NCI-H2171 (cell line): ENCODE measurements at places on chromosomes 3 and 15.

GRCh38 chr15:35289024-35289617, 204.0 kb upstream of the NANOGP8 start:
- DNase-seq: peak; percentile 21

DNA sequence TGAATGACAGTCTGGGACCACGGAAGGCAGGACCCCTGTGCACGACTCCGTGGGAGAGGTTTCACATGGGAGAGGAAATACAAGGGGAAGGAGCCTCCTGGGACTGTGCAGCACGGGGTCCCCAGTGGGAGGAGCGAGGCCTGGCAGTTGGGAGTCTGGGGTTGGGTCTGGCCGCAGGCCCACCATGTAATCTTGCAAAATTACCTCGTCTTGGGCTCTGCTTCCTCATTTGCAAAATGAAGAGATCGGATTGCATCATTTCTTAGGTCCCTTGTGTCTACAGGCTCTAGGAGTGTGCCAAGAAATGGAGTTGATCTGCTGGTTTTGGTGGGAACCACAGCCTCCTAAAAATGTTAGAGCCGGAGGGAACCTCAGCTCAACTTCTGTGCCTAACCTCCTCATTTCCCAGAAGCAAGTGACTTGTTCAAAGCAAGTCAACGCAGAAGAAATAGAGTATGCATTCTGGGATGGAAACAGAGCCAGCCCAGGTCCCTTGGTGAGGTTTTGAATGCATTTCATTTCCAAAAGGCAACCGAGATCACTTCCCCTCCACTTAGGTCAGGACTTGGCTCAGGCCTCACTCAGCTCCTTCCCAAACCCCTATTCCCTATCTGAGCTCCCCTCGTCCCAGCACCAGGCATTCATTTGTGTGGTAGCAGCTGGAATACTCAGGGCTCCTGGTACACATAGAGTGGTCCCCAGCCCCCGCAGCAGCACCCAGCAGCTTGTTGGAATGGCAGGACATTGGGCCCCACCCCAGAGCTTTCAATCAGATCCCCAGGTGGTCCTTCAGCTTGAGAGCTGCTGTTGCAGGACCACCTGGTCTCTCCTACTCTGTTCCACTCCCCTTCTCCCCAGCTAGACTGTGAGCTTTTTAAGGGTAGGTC, 267.7 kb downstream of the XXYLT1 start:
- DNase-seq: peak; percentile 18

DNA sequence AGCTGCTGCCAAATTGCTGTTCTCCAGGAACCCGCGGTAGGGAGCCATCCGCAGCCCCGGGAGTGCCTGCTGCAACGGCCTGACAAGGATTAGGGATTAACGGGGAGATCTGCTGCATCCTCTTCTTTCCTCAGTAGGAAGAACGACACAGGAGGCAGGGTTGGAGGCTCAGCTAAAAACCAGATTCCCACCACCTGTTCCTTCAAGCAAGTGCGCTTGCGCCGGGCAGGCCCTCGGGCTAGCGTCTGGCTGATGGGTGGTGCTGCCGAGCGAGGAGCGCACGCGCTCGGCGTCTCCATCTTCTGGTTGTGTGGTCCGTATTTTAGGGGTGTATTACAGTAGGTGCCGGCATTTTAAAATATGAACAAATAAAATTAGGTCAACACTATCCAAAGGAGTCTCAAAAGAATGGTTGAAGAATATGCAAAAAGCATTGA, 25.4 kb upstream of the SLC25A26 start:
- DNase-seq: peak; percentile 53

DNA sequence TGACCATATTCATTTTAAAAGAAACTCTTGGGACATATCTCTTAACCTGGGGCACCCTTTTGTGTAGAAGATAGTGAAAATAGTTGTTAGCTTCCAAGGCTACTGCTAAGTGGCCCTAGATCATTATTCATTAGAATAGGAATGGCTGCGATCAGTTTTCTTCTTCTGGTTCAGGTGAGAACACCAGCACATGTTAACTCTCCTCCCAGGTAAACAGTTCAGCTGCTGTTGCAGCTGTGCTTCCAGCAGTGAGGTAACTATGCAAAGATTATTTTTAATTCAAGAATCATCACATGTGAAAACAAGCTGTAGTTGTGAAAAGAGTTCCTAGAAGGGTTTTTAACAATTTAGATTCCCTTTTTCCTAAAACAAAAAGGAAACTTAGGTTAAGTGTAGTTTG, 43.3 kb downstream of the ZPLD1 start:
- DNase-seq: no peak

DNA sequence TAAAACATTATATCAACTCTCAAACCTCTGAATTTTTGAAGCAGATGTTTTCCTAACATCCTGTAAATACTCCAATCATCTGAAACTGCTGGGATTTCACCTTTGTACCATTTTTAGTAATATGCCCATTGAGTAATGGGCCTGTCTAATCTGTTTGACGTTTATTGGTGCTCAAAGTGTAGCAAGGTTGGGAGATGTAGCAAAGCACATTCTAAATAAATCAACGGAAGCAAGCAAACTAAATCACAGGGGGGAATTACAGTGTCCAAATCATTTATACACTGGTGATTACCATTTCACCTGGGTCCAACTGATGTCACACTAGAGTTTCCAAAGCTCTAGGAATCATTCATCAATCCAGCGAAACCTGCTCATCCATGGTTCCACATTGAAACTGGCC, 518.7 kb upstream of the TBL1XR1 start:
- DNase-seq: no peak

GRCh38 chr3:156899951-156900350, 73.8 kb downstream of the LEKR1 start:
- DNase-seq: no peak

DNA sequence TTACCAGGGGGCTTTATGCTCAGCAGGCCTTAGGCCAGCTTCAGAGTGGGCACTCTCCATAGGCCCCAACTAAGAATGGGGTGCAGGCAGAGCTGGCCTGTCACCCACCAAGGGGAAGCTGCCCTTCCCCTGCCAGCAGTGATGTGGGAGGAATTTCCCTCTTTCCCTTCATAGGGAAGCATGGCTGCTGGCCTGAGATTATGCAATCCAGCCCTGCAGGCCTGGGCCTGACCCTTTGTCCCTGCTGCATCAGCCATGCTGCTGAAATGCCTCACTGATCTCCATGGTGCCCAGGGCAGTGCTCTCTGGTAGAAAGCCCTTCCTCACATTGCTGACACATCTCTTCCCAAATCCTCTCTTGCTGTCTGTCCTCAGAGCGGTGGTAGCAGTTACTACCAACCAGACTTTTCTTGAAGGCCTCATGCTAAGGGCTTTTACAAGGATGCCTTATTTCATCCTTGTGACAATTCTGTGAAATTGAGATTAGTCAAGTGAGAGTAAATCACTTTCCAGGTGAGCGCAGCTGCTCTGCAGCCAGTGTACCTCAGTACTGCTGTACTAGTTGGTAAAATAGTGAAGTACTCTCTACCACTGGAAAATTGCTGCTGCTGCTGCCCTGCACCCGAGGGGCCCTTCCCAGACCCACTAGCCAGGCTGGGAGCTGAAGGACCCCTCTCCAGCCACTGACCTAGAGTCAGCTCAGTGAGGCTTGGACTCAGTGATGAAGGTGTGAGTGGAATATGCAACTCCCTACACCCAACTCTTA, 33.8 kb downstream of the MRAS start:
- DNase-seq: no peak

DNA sequence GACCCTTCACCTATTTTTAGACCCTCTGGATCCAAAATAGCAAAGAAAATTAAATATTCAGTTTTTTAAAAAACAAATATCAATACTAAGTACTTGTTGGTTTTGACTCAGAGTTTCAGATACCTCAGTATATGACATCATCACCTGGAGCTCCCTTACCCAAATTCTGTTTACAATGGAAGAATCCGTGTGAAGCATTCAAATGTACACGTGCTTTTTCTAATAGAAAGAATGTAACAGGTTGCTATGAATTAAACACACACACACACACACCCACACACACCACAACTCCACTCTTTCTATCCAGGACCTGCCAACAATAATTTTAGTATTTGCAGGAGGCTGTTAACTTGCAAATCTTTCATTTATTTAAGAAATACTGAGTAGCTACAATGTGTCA, 221.8 kb downstream of the THRB start:
- DNase-seq: no peak

DNA sequence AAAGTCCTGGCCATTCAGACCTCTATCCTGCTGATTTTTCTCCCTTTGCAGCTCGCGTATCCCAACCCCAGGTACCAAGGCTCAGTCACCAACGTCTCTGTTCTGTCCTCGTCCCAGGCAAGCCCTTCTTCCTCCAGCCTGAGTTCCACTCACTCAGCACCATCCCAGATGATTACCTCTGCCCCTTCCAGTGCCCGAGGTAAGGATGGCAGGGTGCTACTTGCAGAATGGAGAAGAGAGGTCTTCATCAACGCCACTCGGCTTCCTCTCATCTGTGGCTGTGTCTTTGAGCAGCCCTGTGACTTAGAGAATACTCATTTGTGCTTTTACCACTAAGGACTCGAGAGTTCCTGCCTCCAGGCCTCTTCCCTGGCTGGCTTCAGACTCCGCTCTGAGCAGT, 22.6 kb upstream of the MANF start:
- DNase-seq: no peak

DNA sequence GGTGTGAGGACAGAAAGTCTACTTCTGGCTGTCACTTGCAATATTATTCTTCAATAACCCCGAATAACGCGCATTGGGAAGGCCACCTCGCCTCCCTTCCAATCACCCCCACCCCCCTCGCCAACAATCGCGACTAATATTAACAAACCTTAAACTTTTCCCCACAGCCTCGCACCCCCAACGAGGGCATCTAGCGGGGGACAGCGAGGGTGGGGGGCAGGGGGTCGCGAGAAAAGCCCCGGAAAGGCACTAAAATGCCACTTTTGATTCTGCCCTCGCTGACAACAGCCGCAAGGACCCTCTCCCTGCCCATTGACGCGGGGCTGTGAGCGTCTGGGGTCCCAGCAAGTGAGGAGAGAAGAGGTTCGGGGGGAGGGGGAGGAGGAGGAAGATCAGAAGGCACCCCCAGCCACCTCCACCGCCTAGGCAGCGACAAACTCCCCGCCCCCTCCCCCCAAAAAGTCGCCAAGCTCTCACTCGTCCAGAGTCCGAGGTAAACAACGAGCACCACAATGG, 868 bp downstream of the SATB1 start:
- no peak for DNase-seq

- no peak for DNase-seq
Measured at GRCh38 chr15:98525661-98526001, 122.7 kb upstream of the IGF1R start.

DNA sequence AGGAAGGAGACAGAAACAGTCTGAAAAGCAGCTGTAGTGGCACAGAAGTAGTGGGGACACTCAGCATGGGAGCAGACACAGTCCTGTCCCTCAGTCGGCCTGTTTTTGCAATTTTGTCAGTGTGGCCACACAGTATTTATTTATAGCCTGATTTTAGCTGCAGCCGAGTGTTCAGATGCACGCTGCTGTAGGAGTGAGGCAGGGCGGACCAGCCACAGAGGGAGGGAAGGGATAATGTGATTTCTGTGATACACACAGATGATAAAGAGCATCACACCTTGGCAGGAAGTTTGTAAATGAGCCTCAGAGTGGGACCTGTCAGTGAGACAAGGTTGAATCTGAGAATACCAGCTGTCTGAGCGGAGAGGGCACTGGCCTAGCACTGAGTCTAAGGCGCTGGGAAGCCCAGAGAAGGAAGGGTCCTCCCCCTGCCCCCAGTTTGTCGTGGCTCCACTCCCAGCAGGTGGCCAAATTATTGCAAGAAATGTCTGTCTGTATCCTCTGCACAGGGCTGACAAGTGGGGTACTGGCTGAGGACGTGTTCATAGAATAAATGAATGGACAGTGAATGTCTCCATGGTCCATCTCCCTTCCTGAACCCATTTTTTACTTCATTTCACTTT, 3.8 kb downstream of the PSTPIP1 start:
- DNase-seq: no peak

DNA sequence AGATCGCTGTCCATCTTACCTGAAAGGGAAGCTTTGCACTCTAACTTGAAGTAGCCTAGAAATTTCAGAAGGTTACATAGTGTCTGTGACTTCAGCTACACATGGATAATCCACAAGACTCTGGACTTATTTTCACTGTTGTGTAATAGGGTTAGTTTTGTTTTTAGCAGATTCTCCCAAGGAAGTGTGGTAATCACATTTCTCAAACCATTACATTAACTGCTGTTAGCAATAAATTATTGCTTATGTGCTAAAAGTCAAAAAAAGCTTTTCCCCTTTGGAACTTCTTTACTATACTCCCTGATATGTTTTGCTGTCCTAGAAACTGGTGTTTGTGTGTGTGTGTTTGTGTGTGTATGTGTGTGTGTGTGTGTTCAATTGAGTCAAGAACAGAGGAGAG, 351.8 kb upstream of the TPRG1 start:
- no peak for DNase-seq

DNA sequence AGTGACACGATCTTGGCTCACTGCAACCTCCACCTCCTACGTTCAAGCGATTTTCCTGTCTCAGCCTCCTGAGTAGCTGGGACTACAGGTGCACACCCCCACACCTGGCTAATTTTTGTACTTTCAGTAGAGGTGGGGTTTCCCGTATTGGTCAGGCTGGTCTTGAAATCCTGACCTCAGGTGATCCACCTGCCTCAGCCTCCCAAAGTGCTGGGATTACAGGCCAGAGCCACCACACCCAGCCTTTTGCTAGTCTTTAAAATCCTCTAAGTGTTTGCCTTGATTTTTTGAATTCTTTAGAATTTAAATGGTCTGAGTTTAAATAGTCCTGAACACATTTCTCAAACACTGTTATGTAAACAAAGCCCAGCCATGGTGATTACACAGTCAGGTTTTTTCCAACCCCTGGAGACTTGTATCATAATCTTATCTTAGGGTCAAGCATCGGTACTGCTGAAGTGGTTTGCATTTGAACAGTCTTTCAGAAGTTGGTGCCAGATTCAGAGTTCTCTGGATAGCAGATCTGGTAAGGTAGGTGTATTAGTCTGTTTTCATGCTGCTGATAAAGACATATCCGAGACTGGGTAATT, 28.2 kb upstream of the PIAS1 start:
- no peak for DNase-seq

DNA sequence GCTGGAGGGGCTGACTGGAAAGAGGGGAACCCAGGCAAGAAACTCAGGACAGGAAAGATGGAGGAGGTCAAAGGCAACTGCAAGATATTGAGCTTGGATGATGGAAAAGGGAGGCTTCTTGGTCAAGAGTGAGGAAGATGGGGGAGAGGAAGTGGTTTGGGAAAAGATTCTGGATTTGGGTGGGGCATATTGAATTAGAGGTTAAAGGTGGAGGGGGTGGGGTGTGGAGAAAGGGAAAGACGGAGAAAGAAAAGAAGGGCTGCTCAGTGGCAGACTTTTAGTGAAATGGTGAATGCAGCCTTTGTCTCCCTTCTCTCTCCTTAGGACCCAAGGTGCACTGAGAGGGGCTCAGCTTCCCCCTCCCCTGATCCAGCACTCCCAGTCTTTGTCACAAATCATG, 655 bp upstream of the FAM3D start:
- DNase-seq: no peak

GRCh38 chr3:49711489-49711888, 8.0 kb downstream of the AMIGO3 start:
- DNase-seq: no peak

- no peak for DNase-seq
Measured at GRCh38 chr3:112403103-112403502, 70.1 kb downstream of the CD200 start.
